Activated CD4-positive, alpha-beta T cell treated with anti-CD3 and anti-CD28 coated beads for 24 hours (primary cell): ENCODE measurements at places on chromosomes 12 and 14.

DNA sequence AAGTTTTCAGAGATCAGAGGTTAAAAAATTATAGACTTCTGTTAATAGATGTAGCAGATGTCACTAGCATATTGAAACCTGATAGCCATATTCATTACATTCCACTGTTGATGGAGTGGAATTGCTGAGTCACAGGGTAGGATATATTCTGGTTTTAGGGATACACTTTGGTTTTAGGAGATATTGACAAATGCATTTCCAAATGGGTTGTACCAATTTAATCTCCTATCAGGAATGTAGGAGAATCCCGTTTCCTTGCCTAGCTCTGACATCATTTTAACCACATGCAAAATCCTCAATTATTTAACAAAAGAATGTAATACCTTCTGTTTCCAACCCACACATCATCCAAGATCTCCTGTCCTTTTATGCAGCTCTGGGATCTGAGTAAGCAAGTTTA, 30.7 kb upstream of the ESR2 start:
- DNase-seq, result no peak

GRCh38 chr14:98957211-98958047, 314.6 kb downstream of the BCL11B start:
- DNase-seq, result no peak

GRCh38 chr14:26286913-26287205, 311.0 kb downstream of the NOVA1 start:
- no peak for DNase-seq

GRCh38 chr12:50186681-50187080, 19.5 kb upstream of the CERS5 start:
- DNase-seq, result no peak

DNA sequence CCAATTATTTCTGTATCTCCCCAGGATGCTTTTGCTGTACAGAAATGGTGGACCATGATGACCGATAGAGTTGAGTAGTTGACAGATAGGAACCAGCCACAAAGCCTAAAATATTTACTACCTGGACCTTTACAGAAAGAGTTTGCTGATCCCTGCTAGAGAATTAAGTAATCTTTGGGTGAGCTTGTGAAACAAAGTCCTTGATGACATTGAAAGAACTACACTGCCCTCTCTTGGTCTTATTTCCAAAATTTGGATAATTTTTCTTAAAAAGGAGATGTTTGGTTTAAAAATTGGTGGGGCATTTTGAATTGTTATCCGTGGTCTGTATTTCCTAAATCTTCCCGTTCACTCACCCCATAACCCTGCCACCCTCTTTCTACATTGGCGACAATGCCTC, 13.7 kb upstream of the TCTN1 start:
- DNase-seq, result no peak

DNA sequence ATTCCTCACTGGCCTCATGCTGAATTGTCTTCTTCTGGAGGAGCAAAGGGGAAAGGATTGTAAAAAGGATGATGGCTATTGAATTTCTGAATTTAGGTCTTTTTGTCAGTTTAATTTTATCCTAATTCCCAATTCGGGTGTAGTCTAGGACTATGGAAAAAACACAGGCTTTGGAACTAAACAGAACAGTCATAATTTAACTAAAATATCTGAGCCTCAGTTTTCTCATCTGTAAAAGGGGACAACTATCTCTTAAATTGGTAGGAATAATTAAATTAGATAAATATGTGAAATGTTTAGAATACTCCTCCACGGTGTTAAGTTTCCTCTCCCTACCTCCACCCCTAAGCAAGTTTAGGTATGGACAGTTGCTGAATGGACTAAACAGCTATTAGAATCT, 3.2 kb upstream of the SP1 start:
- no peak for DNase-seq

- no peak for DNase-seq
Observed at GRCh38 chr12:23947395-23947794, 2.1 kb downstream of the SOX5 start.

DNA sequence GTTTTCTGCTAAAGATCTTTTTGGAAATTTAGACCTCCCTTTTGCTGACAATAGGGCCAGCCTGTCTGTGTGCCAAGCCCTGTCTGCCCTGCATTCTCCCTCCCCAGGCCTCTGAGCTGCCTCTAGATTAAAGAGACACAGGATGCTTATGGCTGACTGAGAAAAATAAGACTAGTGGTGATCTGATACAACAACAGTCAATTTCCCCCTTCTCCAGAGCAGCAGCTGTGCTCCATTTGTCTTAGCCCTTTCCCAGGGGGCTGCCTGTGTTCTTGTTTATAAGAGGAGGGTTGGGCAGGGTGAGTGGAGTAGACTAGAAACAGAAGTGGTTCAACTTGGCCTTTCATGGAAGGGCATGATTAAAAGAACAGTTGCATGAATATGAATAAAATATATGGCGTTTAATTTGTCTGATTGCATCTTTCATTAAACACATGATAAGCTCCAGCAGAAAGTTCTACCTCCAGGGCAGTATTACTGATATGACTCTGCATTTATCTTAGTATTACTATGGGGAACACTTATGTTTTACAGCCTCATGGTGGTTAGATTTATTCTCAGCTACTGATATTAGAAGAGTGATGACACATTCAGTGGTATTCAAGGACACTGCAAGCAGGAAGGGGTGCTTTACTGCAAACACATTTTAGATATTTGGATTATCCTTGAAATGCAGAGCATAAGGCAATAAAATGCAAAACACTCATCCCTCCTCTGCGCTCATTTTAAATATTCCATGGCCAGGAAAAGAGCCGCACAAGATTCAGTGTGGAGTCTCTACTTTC, 150.2 kb upstream of the CLEC14A start:
- no peak for DNase-seq

GRCh38 chr14:76277586-76278130, 98.3 kb upstream of the ESRRB start:
- DNase-seq, result no peak

GRCh38 chr14:81206115-81206514, 14.6 kb downstream of the GTF2A1 start:
- no peak for DNase-seq

DNA sequence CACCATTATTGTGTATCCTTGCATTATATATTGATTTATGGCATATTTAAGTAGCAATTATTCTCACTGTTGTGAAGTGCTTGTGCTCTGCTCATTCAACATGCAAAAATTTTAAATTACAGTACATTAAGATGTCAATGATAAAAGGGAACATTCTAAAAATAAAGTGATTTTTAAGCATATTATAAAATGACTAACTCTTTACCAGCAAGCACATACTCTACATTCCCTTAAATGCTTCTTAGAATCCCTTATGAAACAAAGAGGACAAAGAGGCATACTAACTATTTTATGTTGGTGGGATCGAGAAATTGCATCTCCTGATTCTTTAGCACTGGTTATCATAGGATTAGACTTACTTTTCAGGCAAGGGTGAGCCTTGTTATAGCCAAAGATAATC, 46.6 kb upstream of the ZDHHC17 start:
- DNase-seq, result no peak

DNA sequence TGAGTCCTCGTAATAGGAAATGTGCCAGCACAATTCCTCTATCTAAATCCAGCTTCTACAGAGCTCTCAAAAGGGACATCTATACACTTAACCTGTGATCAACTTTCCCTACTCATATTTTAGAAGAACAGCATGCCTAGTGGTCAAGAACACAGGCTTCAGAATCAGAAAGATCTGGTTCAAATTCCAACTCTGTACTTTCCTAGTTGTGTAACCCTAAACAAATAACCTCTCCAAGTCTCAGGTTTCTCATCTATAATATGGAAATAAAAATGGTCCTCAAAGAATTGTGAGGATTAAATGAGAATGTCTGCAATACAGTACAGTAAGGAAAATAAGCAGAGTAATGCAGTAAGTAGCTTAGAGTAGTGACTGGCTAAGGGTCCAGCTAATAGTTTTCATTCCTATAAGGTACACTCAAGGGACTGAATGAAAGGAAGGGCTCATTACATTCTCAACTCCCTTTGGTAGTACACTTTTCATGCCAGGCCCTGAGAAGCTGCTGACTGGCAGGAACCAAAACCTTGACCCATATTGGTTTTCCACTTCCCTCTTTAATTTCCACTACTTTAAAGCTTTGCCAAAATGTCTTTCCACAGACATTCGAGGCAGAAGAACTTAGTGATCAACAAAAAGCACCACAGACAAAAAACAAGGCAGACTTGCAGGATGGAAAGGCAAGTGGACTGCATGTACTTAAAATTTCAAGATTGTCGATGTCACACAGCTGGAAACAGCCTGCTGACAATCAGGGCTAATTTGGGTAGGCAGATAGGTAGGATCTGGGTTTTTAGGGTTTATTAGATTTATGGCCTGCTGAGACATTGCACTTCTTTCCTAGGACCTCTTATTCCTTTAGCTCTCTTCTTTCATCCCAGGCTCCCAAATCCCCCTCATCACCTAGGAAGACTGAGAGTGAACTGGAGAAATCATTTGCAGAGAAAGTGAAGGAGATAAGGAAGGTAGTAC, 4.3 kb downstream of the CCDC196 start:
- no peak for DNase-seq

- DNase-seq, result no peak
Observed at GRCh38 chr14:103593577-103593976, 30.8 kb downstream of the COA8 start.

DNA sequence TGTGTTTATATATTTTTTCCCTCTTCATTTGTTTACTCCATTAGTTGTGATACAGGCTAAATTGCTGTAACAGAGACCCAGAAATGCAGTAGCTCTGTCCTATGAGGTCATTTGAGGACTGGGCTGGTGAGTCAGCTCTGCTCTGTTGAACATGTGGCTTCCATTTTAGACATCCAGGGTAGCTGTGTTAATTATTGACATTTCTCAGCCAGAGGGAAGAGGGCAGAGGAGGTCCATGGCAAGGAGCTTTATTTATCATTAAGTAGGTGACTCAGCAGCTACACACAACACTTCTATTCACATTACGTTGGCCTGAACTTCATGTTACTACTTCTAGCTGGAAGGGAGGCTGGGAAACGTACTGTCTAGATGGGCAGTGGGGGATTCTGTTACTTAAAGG, 85.4 kb downstream of the PTCSC3 start:
- no peak for DNase-seq

DNA sequence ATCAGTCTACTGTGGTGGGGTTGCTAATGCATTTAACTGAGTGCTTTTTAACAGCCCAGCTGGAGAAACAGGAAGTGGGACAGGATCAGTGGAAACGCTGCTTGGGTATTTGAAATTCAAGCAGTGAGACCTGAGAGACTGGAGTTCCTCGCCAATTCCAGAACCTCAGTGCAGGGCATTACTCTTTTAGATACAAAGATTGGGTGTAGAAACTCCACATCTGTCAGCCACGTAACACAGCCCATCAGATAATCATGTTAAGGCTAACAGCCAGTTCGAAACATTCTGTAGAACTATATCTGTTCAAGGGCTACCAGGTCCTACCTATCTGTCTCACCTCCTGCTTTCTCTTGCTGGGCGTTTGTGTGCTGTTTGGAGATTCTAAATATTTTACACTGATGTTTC, 45.5 kb downstream of the RAD52 start:
- DNase-seq, result no peak

DNA sequence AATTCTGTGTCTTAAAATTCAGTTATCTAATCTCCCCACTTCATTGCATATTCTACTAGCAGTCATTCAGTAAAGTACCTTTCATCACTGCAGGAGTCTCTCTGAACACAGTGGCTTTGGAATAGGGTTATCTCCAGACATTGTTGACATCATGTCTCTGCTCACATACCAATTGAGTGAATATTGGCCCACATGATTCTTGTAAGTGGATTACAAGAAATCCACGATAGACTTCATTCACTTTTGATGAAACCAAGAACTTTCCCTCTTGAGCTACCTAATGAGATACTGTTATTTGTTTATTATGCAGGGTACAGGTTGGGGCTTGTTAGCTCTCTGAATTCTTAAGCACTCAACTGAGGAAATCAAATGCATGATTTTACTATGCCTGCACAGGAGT, 284.9 kb downstream of the RAD51B start:
- no peak for DNase-seq

- DNase-seq, result no peak
Observed at GRCh38 chr12:120055231-120056000, 61.1 kb downstream of the RAB35 start.

- no peak for DNase-seq
Observed at GRCh38 chr12:64779354-64779974, 20.3 kb upstream of the GNS start.

- DNase-seq, result no peak
Observed at GRCh38 chr14:22926316-22926715, 2.9 kb downstream of the PRMT5 start.

DNA sequence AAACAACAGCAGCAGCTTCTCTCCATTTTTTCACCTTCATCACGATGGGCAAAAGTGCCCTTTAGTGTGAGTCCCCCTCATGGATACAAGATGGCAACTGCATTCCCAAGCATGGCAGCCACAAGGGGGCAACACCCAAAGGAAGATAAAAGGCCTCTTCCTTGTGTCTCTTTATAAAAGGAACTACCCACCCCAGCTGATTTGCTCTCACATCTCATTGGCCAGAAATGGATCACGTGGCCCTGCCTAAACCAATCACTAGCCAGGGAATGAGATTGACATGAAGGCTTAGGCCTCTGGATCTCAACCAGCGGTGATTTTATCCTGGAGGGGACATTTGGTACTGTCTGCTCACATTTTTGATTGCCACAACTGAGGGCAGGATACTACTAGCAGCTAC, 21.9 kb upstream of the IFT81 start:
- no peak for DNase-seq

DNA sequence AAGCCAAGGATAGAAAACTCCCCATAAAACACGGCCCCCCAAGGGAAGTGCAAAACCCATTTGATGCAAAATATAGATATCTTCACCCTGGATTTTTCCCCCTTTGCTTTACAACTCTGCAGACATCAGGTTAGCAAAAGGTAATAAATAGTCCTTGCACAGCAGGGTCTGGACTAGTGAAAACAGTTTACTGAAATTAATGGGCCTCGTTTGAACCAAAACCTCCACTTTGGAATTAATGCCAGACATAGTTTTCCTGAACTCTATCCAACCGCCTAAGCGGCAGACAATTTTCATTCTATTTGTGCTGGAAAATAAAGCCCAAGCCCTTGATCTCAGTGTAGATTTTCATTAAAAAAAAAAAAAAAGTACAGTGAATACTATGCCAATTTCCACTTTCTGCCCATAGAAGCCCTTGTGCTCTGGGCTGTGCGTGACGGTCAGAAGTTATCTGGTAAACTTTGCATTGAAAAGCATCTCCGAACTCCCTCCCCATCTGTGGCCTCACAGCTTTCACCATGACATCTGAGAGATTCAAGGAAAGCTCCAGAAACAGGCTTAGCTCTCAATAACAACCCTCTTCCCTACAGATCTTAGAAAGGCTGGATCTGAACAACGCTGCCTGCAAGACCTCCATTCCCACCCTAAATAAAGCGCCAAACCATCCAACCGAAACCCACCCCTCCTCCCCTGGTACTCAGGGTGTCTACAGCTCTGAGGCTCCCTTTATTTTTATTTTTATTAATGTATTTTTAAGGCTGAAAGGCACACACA, 11.0 kb upstream of the IRF2BPL start:
- DNase-seq, result no peak

DNA sequence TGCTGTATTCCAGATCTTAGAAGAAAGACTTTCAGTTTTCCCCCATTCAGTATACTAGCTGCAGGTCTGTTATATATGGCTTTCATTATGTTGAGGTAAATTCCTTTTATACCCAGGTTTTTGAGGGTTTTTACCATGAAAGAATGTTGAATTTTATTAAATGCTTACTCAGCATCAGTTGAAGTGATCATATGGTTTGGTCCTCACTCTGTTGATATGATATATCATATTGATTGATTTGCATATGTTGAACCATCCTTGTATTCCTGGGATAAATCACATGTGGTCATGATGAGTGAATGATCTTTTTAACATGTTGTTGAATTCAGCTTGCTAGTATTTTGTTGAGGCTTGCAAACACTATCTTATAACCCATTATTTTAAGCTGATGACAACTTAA, 96.7 kb downstream of the TRMT5 start:
- DNase-seq, result no peak
